ENCODE measurements at places on chromosomes 3 and 15.

- H3K27me3 ChIP-seq = no peaks in the 10 kb centered on the region
- H3K27ac ChIP-seq = peak overlapping the region; percentile 70
- H3K4me1 ChIP-seq = peaks cover 12% of the 10 kb centered on the region
- no peak overlapping the region for H3K4me3 ChIP-seq
- no peak for DNase-seq
- no peaks in the 10 kb centered on the region for H3K36me3 ChIP-seq
Measured at GRCh38 chr3:54901906-54902685, 25.8 kb downstream of the LRTM1 start.

DNA sequence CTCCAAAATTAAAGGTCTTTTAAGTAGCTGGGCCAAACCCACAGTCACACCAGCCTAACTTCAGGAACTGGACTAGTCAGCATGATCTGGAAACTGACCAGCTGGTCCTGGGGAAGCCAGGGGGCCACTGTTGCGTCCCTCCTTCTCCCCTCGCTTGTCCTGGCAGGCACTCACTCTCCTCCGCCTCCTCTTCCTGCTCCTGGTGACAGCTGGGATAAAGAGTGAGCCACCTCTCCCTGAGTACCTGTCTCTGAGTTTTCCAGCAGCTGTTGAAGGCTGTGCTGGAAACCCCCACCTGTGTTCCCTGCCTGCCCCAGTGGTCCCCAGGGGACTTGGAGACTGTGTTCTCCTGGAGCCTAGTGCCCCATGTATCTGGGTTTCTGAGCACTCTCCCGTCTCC, 56.0 kb downstream of the FGD5 start:
- H3K36me3 ChIP-seq = no peaks in the 10 kb centered on the region
- no peaks in the 10 kb centered on the region for H3K4me1 ChIP-seq
- H3K27ac ChIP-seq = no peak overlapping the region
- DNase-seq = no peak
- no peaks in the 10 kb centered on the region for H3K27me3 ChIP-seq

DNA sequence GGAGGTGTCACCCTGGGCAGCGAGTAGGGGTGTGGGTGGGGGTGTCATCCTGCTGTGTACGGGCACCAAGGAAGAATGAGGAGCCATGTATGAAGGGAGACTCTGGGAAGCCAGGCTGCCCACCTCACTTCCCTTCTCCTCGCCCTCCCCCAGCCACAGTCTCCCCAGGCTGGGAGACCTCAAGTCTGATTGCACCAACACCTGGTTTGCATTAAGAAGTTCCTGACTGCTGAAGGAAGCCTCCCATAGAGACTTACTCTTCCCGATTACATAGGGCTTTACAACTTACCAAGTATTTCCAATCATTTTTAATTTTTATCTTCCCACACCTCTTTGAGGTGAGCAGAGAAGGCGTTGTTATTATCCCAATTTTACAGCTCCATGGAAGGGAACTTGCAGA, 29.5 kb upstream of the SMAD3 start:
- H3K27me3 ChIP-seq = peaks cover 3% of the 10 kb centered on the region
- H3K36me3 ChIP-seq = no peaks in the 10 kb centered on the region
- H3K4me3 ChIP-seq = no peak overlapping the region
- H3K4me1 ChIP-seq = peaks cover 22% of the 10 kb centered on the region
- no peak overlapping the region for H3K27ac ChIP-seq

- H3K27ac ChIP-seq = no peak overlapping the region
- no peak for DNase-seq
- H3K27me3 ChIP-seq = no peaks in the 10 kb centered on the region
- H3K4me3 ChIP-seq = no peak overlapping the region
Measured at GRCh38 chr15:96583671-96584070, 253.2 kb downstream of the NR2F2 start.

GRCh38 chr3:119382134-119382533, 81.3 kb downstream of the TMEM39A start:
- no peaks in the 10 kb centered on the region for H3K27me3 ChIP-seq
- H3K27ac ChIP-seq = no peak overlapping the region
- H3K4me1 ChIP-seq = no peaks in the 10 kb centered on the region

DNA sequence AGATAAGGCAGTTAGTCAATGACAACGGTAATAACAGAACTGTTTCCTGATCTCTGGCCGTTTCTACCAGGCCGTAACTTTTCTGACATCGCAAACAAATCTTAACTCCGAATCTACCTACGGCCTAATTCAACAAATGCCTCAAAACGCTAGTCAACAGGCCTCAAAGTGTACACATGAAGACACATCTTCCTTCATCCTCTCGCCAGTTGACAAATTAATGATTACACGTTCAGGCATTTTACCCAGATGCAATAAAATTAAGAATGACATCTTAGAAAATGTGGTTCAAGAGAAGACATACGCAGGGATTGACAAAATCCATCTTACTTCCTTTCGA, 1.5 kb downstream of the SFMBT1 start:
- peaks cover 21% of the 10 kb centered on the region for H3K27me3 ChIP-seq
- no peak for DNase-seq
- no peaks in the 10 kb centered on the region for H3K4me1 ChIP-seq
- H3K4me3 ChIP-seq = no peak overlapping the region

GRCh38 chr3:28290863-28291300, 49.5 kb downstream of the CMC1 start:
- DNase-seq = no peak
- no peak overlapping the region for H3K4me3 ChIP-seq
- H3K27ac ChIP-seq = no peak overlapping the region
- no peaks in the 10 kb centered on the region for H3K27me3 ChIP-seq
- H3K36me3 ChIP-seq = peaks cover 2% of the 10 kb centered on the region
- H3K4me1 ChIP-seq = no peaks in the 10 kb centered on the region

DNA sequence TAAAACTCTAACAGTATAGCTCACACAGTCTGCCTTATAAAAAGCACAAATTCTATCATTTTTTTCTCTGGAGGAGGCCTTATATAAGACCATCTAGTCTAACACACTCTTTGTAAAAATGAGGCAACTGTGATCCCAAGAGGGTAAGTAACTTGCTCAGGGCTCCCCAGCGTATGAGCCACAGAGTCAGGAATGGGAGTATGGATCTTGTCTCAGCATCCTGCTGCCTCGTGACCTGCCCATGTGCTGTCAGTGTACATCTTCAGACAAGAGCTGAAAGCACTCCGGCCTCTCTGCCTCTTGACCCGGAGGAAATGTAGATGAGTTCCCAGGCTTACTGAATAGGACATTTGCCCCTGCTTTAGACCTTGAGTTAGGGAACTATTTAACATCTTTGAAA, 28.4 kb upstream of the MEF2A start:
- H3K27me3 ChIP-seq = no peaks in the 10 kb centered on the region
- no peaks in the 10 kb centered on the region for H3K36me3 ChIP-seq
- H3K27ac ChIP-seq = no peak overlapping the region
- H3K4me1 ChIP-seq = no peaks in the 10 kb centered on the region
- DNase-seq = no peak

DNA sequence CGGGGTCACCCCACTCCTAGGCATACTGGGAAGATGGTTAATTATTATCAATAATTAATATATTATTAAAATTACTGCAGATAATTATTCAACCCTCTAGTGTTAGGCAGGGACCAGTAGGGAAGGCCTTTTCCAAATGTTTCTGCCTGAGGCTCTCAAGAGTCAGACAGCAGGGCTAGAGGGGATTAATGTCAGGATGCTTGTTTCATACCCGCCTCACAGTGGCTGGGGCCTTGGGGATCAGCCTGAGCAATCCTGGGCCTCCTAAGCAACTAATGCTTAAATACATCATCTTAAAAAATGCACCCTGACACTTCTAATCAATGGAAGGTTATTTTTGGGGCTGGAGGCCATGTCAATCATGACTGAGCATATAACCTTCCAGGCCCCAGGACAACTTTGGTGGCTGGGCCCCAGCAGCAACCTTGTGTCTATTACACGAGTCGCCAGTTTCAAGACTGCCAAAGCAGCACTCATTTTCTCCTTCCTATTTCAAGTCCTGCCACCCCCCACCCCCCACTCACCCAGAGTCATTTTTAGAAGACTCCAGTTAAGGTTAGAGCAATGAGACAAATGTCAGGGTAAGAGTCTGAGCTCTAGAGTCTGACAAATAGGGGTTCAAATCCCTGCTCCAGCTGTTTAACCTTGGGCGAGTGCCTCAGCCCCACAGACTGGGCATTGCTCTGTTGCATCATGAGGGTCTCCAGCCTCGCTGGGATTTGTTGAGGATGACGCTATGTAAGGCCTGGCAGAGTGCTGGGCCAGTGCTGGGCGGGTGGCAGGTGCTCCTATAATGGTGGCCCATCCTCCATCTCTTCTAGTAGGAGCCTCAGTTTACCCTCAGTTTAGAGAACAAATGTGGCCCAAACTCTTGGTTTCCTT, 6.1 kb downstream of the AMOTL2 start:
- H3K4me3 ChIP-seq = no peak overlapping the region
- no peak for DNase-seq
- H3K27ac ChIP-seq = peak overlapping the region; percentile 100
- H3K4me1 ChIP-seq = peaks cover 63% of the 10 kb centered on the region

GRCh38 chr3:49719214-49719884, at the start of gene AMIGO3:
AMIGO3 (minus strand) TSS chr3:49719684; CDS start chr3:49719465, 219 bp downstream.
- peaks cover 16% of the 10 kb centered on the region for H3K4me1 ChIP-seq
- no peak within 1 kb of the TSS for H3K27ac ChIP-seq
- peak within 1 kb of the TSS; percentile 71 for H3K4me3 ChIP-seq
- peaks cover 41% of the 10 kb centered on the region for H3K36me3 ChIP-seq

DNA sequence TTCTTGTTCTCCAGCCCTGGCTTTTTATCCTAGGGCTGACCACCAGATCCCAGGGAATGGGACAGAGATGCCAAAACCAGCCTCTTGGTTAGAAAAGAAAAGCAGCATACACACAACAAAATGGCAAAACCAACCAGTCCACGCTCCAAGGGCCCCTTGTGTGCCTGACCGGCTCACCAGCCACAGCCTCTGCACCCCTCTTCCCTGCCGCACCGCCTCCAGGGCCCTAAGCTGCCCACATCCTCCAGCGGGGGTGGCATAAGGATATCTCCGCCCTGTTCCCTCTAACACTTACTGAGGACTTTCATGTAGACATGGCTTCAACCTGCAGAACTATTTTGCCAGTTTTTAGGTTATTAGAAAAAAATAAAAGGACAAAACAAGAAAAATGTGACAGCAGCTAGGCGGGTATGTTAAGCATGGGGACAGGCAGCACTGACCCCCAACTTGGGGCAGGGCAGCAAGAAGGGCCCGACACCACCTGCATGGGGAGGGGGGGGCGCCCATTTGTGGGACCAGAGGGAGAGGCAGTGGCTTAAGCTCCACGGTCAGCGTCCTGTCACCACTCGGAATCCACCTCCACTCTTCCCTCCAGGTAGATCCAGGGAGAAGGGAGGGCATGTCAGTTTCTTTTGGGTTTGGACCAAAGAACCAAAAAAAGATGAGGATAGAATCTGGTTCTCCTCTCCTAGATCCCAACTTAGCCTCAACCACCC, 49.1 kb downstream of the DHX30 start:
- no peak overlapping the region for H3K4me3 ChIP-seq
- DNase-seq = no peak
- H3K27ac ChIP-seq = no peak overlapping the region
- no peaks in the 10 kb centered on the region for H3K27me3 ChIP-seq

DNA sequence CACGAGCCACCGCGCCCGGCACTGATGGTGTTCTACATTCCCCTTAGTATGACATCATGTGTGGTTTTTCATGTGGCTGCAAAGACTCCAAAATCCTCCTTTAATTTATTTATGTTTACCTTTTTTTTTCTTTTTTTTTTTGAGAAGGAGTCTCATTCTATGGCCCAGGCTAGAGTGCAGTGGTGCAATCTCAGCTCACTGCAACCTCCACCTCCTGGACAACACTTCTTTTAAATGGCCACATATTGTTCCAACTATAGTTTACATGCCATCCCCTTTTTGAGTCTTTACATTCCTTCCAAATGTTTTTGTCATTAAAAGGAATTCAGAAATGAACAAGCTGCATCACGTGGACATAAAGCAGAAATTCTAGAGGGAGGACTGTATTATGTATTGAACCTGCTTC, 10.3 kb upstream of the CDV3 start:
- no peaks in the 10 kb centered on the region for H3K36me3 ChIP-seq
- H3K27ac ChIP-seq = no peak overlapping the region
- DNase-seq = peak; percentile 10
- H3K4me3 ChIP-seq = no peak overlapping the region

DNA sequence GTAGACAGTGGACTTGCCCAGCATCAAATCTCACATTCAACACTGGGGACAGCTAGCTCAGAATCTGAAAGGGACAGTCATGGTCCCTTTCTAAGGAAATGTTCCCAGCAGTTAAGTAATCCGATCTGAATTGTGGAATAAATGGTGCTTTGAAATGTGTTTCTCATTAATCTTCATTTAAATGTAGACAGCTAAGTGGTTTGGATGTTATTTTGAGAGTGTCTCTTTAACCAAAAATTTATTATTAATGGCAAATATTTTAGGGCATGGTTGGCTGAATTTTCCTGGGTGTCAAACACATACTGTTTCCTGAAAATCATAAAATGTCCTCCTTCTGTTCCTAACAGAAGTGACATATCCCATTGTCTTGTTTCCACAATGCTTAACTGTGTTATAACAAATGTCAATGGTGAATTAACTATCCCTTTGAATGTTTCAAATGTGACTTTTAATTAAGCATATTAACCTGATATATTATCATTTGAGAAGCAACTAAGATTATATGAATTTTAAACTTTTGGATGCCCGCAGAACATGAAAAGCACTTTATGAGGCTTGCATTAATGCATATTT, 210.8 kb downstream of the CHST2 start:
- no peak for DNase-seq
- no peaks in the 10 kb centered on the region for H3K36me3 ChIP-seq
- H3K4me3 ChIP-seq = no peak overlapping the region
- H3K27me3 ChIP-seq = no peaks in the 10 kb centered on the region

- no peak overlapping the region for H3K4me3 ChIP-seq
- DNase-seq = no peak
- H3K4me1 ChIP-seq = peaks cover 4% of the 10 kb centered on the region
- no peak overlapping the region for H3K27ac ChIP-seq
- no peaks in the 10 kb centered on the region for H3K27me3 ChIP-seq
Measured at GRCh38 chr15:88498996-88499395, 31.5 kb downstream of the MRPS11 start.

- no peak for DNase-seq
- H3K27me3 ChIP-seq = no peaks in the 10 kb centered on the region
- no peak overlapping the region for H3K4me3 ChIP-seq
- H3K36me3 ChIP-seq = no peaks in the 10 kb centered on the region
Measured at GRCh38 chr3:89017531-89017930, 89.9 kb upstream of the EPHA3 start.

DNA sequence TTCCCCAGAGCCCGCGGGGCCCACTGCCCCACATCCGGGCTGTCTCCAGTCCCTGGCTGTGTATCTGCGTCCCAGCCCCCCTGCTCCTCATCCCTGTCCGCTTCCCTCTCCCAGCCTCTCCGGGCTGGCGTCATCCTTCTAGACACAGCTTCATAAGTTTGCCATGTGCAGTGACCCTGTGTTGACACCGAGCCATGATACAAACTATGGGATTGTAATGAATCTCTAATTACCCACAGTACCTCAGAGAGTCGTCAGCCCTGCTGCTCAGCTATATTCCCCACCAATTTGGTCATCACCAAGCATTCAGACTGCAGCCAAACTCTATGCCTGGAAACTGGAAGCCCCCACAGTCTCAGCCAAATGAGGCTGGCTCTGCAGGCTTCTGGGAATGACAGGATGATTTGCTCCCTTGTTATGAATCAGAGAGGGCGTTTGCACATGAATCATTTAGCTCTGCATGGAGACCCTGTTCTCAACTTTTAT, 466.1 kb upstream of the ATP11B start:
- H3K4me3 ChIP-seq = no peak overlapping the region
- no peaks in the 10 kb centered on the region for H3K36me3 ChIP-seq
- H3K27ac ChIP-seq = no peak overlapping the region
- no peaks in the 10 kb centered on the region for H3K27me3 ChIP-seq
- DNase-seq = no peak
- H3K4me1 ChIP-seq = no peaks in the 10 kb centered on the region
